ENCODE measurements at places on chromosomes 12 and 14.
A peak's percentile ranks its signal among the peaks of the same experiment; 100 is the strongest.

GRCh38 chr12:7130701-7131501 is 730 bp downstream of the CLSTN3 start:
- DNase-seq, result peak; percentile 42

DNA sequence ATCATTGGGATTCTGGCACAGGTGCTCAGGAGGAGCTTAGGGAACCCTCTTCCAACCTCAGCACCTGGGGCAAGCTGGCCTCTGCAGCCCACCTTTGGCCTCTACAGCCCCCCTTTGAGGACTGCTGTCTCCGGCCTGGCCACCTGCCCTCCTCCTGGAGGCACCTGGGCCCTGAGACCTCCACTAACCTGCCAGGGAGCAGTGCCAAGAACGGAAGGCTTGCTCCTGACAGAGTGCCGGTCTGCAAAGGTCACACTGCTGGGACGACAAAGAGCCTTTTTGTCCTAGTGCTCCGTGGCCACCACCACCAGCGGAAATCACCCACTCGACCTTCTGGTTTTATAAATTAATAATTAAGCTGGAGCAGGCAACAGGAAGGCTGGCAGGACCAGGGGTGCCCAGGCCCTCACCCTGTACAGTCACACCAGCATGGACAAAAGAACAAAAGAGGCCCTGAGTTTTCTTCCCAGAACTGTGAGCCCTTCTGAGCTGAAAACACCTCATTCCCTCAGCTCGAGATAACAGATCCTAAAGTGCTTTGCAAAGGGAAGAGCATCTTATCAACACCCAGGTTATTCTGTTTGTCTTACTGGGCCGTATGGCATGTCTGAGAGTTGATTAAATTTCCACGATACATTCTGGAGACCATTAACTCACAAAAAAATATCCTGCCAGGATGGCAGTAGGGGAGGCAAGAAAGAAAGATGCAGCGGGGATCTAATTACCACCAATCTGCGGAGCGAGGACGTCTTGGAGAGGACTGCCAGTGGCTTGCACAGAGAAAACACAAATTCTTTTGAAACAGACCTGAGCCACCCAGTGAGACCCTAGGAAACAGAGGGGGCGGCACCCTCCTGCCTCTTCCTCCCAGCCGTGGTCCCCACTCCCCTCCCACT is 8.2 kb downstream of the TESC start:
- peak; percentile 11 for DNase-seq

DNA sequence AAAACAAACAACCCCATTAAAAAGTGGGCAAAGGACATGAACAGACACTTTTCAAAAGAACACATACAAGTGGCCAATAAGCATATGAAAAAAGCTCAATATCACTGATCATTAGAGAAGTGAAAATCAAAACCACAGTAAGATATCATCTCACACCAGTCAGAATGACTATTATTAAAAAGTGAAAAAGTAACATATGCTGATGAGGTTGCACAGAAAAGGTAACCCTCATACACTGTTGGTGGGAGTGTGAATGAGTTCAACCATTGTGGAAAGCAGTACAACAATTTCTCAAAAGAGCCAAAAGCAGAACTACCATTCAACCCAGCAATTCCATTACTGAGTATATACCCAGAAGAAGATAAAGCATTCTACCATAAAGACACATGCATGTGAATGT is 18.2 kb downstream of the PDE6H start:
- no peak for DNase-seq

DNA sequence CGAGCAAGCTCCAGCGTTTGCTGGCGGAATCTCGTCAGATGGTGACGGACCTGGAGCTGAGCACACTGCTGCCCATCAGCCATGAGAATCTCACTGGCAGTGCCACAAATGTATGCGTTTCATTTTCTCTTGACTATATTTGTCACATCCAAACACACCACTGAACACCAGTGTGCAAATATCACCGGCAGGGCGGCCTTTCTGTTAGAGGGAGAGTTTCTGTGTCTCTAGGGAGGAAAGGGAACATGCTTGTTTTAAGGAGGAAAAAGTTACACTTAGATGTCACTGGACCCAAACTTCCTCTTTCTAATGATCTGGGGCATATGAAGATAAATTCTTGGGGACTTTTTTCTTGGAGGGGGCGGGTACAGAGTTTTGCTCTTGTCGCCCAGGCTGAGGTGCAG is 21.9 kb upstream of the HIP1R start:
- no peak for DNase-seq

DNA sequence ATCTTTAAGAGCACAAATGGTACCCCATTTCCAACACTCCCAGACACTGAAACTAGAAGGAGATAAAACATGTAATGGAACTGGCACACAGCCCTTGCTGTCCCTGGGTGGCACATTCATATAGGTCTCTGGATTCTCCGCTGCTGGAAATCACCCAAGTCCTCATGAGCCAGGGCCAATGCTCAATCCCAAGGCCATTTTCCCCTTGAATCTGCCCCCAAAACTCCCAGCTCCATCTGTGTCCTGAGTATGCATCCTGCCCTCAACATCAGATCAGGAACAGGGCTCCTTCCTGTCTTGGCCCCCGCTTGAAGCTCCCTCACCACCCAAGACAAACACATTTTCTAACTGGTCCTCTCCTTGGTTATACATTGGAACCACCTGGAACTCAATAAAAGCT is 24.6 kb downstream of the KRT76 start:
- no peak for DNase-seq

DNA sequence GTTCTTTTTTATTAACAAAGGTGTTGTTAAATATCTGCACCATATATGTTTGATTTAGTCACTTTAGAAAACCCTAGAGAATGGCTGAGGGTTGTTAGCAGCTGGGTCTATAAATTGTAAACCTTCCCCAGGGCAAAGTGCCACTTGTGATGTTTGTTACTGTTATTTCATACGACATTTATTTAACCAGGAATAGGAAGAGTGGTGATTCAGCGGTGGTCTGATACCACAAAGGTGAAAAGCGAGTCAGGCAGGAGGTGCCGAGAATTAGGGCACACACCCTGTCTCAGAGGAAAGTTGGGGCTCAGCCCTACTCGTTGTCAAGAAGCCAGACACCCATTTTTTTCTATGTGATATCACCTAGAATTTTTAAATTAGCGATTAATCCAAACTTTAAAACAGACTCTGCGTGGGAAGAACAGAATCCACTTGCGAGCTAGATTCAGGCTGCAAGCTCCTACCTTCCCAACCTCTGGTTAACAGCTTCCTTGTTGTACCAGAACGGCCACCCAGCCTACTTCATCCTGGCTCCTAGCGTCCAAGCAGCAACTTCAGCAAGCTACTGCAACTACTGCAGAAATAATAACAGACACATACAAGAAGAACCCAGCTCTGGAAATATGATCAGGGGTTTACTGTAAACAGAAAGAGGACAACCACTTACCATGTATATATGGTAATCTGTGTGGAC is 126.7 kb downstream of the TMEM132D start:
- DNase-seq, result no peak

Measured in erythroblast (primary cell).